ENCODE measurements at places on chromosomes 7 and 10.

GRCh38 chr10:100315615-100316014, 14.4 kb downstream of the PKD2L1 start:
- no peak for DNase-seq

- DNase-seq: no peak
These were observed 66.9 kb downstream of the MTPAP start for GRCh38 chr10:30282221-30282620.

- no peak for DNase-seq
These were observed 122.2 kb upstream of the LRGUK start for GRCh38 chr7:134004829-134005505.

DNA sequence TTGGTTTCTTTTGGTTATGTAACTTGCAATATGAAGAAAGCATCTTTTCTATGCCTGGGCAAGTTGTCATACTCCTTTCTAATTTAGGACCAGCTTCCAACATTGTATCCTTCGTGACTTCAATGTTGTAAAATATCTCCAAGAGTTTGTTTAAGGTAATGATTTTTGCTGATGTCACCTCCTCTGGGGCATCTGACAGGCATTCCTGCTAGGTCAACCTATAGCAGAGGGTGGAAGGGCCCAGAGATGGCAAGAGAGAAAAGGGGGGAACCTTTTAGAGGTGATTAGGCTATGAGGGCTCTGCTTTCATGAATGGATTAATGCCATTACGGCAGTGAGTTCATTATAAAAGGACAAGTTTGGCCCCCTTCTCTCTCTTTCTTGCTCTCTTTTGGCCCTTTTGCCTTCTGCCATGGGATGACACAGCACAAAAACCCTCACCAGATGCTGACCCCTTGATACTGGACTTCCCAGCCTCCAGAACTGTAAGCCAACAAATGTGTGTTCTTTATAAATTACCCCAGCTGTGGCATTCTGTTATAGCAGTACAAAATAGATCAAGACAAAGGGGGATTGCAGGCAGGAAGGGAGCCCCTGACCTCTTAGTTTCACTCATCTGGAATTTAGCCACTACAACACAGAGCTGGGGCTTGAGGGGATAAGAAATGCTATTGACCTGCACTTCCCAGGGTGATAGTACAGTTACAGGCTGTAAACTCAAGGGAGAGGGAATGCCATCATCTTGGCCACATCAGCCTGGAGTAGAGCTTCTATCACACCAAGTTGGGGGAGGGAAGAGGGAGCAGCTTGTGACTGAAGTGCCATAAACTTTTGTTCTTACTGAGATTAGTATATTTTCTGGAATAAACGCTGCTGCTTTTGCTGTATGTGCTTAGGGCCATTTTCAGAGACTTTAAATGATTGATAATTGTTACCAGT, 195.9 kb downstream of the CFTR start:
- DNase-seq: no peak

DNA sequence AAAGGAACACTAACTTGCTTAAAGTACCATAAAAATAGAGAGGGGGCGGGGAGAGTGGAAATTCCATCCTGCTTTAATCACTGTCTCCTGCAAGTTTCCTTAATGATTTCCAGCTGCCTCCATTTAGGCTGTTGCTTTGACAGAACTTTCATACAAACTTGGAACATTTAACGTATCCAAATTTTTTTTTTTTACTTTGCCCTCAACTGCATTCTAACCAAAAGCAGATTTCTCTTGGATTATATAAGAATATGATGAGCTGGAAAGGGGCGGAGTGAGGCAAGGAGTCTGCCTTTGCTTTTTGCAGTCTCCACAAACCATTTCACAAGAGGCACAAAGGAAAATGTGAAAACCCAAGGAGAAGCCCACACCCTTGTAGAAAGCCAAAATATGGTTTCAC, 46.6 kb upstream of the COL1A2 start:
- no peak for DNase-seq

GRCh38 chr7:43390576-43390975, 192.3 kb upstream of the STK17A start:
- no peak for DNase-seq

- no peak for DNase-seq
These were observed 8.3 kb upstream of the MMP21 start for GRCh38 chr10:125783957-125784356.

DNA sequence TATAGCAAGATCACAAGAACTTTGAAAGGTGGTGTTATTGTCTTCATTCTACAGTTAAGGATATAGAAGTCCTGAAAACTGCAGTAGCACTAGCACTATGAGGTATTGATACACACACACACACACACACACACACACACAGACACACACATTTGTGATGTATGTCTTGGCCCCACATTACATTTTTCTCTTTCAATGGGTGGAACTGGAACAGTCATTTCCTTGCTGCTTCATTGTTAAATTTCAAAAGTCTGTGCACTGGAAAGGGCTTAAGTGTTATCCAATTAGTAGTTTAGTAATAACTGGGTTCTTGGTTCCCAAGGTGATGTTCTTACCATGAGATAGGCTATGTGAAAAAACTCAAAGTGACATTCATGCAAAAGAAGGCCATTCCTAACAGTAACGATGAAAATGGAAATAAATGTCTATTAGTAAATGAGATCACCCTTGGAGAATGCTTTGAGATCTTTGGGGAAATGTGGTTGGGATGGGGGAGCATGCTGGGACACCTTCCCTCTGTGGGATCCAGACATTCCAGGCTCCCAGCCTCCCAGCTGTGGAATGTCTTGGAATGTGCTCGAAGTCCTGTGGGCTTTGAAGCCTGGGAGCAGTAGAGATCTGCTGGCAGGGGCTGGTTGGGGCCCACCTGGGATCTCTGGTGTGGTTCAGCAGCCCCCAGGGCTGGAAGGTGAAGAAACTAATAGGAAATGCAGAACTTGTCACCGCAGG, 37.4 kb upstream of the CALD1 start:
- DNase-seq: no peak

DNA sequence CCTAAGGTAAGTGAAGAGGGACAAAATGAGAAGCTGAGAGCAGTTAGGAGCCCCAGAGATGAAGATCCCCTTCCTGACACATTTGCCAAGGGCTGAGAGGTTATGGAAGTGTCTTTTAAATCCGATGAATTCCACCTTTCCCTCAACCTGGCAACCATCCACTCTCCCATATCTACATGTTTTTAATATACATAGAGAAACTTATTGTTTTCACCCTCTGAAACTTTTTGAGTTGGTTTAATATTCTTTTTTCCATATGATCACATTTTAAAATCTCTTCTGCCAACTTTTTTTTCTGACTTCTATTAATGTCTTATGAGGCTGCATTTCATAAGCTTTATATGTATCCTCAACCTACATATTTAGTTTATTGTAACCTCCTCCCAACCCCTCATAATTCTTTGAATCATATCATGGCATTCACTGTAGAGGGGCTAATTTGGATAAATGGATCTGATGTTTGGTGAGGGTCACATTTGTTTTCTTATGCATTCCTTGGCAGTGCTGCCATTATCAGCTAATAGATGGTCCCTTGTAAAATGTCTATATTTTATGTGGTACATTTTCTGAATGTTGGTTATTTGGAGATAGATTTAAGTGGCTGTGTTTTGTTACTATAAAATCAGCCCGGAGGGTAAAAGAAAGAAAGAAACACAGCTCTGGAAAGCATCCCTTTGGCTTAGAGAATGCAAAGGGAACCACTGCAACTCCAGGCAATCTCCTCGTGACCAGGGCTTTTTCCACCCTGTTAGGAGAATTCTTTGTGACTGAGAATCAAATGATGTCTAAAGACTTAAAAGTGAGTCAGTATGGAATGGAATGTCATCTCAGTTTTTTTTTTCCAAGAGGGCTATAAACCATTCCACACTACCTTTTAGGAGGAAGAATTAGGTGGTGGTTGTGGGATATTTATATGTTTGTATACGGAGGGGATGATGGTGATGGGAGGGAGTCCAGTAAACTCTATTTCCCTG, 334.4 kb downstream of the SUGCT start:
- DNase-seq: no peak

GRCh38 chr10:63374991-63375390, 90.8 kb downstream of the JMJD1C start:
- DNase-seq: no peak

GRCh38 chr10:571688-572451, 117.6 kb downstream of the DIP2C start:
- DNase-seq: no peak

- DNase-seq: no peak
These were observed 93.1 kb upstream of the STEAP4 start for GRCh38 chr7:88399696-88400240.

DNA sequence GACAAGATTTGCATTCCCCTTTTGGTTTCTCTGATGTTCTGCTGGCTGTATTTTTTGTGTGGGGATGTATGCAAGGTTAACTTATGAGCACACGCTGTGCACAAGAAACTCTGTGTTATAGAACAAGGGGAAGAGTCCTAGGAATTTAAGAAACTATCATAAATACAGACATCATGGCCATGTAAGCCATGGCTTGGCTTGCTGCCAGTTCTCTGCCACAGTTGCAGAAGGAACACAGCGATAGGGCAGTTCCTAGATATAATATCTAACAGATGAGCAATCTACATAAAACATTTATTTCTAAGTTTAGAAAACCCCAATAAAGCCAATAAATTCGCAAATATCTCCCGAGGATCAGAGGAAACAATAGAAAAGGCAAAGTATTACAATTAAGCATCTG, 153.3 kb downstream of the LRRTM3 start:
- no peak for DNase-seq

DNA sequence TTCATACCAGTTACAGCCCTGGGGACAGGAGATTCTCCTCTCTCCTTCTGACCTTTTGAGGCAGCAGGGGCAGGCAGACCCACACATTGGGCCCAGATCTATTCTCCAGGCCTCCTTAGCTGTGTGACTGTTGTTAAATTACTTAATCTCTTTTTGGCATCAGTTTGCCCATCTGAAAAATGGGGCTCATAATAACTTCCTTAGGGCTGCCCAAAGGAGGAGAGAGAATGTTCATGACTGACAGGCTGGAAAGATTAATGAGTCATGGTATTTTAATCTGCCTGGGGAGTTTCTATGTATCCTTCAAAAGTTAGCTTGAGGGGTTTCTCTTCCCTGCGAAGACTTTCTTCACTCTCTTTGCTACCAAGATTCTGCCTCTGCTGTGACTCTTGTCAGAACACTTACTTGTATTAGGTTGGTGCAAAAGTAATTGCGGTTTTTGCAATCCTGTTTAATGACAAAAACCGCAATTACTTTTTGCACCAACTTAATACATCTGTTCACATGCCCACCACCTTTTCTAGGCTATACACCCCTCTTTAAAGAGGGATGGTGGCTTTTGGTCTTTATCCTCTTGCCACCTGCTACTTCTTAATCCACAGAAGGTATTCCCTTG, 83.4 kb downstream of the ARID5B start:
- no peak for DNase-seq

- no peak for DNase-seq
These were observed 132.6 kb downstream of the EVX1 start for GRCh38 chr7:27374958-27375841.

GRCh38 chr7:47225387-47226131, 356.4 kb downstream of the TNS3 start:
- no peak for DNase-seq

Data from stimulated activated CD8-positive, alpha-beta memory T cell treated with anti-CD3 and anti-CD28 coated beads, Interleukin-2, amount 100 ng/mL, for 1 hour (primary cell).